Cerebellar nuclear complex (tissue), 1 donor: ENCODE measurements at places on chromosomes 7 and 10.

- DNase-seq: no peak
These were observed 214.4 kb downstream of the CCSER2 start for GRCh38 chr10:84542522-84543490.

DNA sequence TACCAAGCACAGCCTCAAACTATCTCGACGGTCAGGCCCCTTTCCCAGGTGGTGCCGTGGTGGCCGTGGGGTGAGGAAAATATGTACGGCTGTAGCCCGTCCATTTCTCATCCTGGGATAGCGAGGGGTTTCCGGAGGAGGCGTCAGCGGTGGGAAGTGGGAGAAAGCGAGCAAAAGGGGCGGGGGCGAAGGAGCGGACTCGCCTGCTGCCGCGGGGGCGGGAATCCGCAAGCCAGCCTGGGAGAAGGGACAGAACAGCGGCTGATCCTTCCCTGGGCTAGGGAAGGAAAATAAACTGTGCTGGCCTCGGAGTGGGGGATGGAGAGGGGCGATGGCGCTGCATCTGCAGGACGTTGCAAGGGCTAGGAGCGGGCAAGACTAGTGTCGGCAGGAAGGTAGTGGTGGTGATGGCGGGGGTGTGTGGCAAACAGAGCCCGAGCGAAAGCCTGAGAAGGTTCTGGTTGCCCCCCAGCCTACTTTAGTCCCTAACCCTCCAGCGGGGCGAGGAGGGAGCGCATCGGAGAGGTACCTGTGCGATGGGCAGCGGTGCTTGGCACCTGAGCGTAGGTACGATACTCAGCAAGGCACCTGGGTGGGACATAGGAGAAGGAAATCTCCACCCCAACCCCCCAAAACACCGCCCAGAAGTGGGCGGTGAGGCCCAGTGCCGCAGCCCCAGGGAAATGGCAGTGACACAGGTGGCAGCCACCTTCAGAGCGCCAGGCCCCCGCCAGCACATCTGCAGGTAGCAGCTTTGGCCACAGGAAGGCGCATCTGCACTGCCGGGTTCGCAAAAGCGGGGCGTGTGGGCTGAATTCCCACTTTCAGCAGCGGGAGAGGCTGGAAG, 49.9 kb upstream of the STEAP1B start:
- no peak for DNase-seq

DNA sequence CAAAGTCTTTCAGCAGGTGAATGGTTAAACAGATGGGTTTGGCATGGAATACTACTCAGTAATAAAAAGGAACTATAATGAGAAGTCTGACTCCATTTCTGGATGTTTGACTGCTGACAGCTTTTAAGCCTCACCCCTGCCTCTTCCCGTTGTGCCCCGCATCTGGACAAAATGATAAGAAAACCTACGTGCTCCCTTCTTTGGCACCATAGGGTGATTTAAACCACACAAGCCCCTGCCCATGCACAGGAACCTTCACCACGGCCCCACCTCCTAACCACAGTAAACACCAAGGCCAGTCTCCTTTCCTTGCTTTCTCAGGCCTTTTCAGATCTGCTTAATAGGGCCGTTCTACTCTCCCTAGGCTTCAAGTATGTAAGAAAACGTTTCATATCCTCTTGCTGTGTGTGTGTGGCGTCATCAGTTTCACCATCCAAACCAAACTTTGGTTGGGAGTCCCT, 47.1 kb upstream of the UBN2 start:
- DNase-seq: no peak

- DNase-seq: no peak
These were observed 9.9 kb downstream of the BAZ1B start for GRCh38 chr7:73512018-73512780.

GRCh38 chr7:85023066-85023712, 163.7 kb downstream of the SEMA3D start:
- DNase-seq: no peak

DNA sequence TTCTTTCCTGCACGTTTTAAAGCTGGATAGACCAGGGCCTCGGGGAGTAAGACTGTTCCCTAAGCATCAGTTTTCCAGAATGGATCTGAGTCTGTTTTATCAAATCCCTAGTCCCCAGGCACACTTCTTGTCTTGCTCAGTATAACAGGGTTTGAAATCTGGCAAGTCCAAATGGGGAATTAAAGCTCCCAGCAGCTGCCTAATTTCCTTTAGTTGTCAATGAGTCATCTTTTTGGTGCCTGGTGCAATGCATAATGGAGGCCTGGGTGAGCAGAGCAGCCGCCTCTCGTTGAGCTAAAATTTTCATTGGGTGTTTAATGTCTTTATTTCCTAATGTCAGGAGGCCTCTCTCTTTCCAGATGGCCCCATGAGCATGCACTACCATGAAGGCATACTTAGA, 87.9 kb downstream of the STRA8 start:
- DNase-seq: no peak

DNA sequence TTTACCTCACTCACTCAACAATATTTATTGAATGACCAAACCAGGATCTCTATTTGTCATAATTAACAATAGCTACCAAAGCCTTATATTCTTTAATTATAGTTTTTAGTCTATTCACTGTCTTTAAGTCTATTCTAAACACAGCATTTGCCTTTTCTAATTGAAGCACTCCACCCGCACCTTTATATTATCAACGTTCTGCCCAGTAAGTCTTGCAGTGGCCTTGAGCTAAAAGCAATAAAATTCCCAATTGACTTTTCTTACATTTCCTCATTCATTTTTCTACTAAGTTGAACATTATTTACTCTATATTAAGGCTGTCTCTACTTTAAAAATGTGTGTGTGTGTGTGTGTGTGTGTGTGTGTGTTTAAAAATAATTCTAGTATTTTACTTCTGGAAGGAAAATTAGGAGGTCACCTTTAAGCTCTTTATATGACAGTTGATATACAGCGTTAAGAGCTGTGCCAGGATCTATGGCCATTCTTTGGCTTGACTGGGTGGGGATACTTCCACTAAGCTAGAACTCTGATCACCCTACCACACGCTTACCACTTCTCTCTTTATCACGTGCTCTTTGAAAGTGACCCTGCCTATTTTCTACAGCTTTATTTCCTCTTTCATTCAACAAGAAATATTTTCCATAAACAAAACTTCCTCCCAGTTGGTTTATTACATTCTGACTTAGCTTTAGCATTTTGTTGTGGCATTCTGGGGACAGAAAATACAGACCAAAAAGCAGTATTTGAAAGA, 8.8 kb downstream of the PAPSS2 start:
- DNase-seq: no peak

DNA sequence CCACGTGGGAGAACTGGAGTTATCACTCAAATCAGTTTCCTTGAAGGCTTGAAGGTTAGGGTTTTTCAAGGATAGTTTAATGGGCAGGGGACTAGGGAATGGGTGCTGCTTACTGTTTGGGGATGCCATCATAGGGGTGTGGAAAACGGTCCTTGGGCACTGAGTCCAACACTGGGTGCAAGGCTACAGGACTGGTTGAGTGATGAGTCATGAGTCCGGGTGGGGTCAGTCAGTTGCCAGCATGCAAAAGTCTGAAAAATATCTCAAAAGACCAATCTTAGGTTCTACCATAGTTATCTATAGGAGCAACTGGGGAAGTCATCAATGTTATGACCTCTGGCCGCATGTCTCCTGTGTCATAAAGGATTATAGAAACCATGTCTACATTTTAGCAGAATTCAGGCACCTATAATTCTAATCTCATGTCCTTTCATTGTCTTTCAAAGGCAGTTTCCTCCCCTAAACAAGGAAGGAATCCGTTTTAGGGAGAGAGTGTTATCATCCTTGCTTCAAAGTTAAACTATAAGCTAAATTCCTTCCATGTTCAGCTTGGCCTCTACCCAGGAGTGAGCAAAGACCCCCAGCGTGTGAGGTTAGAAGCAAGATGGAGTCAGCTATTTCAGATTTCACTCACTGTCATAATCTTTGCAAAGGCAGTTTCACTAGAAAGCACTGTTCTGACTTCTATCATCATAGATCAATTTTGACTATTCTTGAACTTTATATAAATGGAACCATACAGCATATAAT, 94.5 kb downstream of the COL26A1 start:
- DNase-seq: no peak

- no peak for DNase-seq
These were observed 28.2 kb upstream of the ECHDC3 start for GRCh38 chr10:11713963-11714362.

GRCh38 chr7:157699357-157700013, 362.7 kb downstream of the DNAJB6 start:
- DNase-seq: no peak

GRCh38 chr7:37320848-37321468, 127.7 kb downstream of the ELMO1 start:
- DNase-seq: no peak
